CD4-positive, alpha-beta T cell treated with Interleukin-21 for 1 hour (primary cell): ENCODE measurements at places on chromosomes 6 and 20.

DNA sequence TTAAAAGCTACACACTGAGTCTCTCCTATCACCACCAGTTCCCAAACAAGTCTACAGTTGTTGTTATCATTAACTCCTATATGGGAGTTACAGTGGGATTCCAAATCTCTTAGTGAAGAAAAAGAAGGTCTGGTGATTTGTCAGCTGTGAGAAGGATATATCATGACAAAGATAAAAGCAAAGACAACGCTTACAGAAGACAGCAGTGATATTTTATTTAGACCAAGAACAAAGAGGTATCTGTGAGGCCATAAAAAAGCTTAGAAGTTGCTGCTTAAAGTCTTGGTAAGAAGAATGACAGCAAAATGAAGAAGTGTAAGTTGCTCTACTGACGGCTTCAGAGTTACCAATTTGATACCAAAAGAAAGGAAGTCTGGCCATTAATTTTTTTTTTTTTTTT is 47.2 kb downstream of the CHD6 start:
- no peak for DNase-seq

DNA sequence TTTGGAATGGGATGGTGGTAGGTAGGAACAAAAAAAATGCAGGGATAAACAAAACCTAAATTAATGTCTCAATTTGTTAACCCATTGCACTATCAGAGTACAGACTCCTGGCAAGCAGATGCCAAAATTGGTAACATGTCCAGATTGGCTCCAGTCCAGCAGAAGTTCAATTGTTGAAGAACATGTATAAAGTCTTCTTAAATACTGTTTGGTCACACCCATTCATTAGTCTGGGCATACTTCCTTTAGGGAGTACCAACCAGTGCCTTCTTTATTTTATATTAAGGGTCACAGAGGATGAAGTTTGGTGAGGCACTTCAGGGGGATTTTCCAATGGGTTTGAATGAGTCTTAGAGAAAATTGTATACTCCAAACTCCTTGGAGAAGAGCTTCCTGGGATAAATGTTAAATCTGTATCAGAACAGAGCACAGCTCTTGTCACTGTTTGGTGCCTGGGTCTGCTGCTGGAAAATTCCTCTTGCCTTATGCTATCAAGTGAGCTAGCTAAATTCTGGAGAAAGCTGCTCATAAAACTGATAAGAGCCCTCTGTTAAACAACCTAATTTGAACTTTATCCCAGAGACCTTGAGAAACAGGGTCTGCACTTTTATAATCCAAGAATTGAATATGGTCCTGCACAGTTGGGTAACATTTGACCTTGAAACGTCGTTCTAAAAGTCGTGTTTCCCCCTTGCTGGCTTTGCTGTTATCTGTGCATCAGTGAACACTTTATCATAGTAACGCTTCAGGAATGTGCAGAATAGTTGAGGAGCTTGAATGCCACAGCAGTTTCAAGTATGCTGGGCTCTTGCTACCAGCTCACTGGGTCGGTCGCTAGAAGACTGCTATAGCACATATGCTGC is 334.1 kb upstream of the CITED2 start:
- no peak for DNase-seq

- DNase-seq: no peak
Observed at GRCh38 chr20:43973671-43974450, 59.2 kb downstream of the TOX2 start.

GRCh38 chr6:42400061-42400760 is 51.5 kb downstream of the TRERF1 start:
- DNase-seq: no peak

GRCh38 chr6:113352029-113352801 is 504.9 kb upstream of the MARCKS start:
- DNase-seq: no peak

DNA sequence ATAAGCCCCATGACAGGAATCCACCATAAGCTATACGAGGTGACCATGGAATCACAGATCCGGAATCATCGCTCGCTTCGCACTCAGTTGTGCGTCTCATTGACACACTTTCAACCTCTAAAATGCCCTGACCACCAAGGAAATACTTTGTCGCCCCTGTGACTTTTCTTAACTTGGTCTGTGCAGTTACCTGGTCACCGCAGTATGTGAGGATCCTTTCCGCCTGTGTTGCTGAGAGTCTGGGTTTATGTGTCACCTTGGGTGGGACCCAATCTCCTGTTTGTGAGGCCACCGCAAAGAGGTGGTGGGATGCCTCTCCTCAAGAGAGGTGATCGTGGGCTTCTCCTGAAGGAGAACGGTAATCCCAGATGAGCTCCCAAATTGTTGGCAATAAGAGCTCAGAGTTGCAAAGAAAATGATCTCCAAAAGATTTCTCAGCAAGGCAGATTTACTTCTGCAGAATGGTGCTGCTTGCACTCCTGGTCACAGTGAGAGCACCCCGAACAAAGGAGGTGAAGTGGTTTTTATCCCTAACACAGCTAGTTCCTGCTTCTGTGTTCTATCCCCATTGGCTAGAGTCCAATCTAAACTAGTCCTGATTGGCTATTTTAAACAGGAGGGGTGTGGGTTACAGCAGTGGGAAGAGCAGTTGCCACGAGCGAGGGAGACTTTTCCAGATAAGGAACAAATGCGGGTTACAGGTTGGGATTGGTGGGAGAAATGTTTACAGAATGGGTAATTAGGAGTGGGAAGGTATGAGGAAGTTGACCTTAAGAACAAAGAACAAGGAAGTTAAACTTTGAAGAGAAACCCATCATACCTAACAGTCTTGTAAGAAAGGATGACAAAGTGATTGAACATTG is 9.1 kb upstream of the ZNFX1 start:
- DNase-seq: no peak

DNA sequence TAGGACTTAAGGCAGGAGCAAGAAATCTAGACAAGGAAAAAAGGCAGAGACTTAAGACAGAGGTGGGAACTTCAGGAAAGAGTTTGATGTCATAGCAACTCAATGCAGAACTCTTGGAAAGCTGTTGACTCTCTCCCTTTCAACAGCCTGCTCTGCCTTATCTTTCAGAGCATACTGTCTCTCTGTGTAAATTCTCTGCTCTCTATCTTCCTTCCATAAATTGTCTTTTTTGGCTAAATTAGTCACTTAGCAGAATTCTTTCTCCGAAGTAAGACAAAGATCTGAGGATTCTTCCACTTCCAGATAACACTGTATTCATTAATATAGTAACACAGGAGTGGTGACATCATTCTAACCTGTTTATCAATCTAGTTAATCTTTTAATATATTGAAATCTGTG is 80.2 kb downstream of the PLG start:
- no peak for DNase-seq

DNA sequence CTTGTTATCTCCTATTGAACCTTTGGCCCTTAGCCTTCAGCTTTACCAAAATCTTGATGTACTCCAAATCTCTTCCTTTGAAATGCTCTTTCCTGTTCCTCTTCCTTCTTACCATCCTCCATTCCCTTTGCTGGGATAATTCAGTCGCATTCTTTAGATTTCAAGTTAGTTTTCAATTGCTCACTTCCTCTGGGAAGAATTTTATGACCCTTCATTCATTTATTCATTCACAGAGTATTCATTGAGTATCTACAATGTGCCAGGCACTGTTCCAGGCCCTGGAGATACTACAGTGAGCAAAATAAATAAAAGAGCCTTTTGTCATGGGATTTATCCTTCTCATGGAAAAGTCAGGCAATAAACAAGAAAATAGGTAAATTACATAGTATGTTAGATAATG is 548.2 kb upstream of the FLRT3 start:
- DNase-seq: no peak

DNA sequence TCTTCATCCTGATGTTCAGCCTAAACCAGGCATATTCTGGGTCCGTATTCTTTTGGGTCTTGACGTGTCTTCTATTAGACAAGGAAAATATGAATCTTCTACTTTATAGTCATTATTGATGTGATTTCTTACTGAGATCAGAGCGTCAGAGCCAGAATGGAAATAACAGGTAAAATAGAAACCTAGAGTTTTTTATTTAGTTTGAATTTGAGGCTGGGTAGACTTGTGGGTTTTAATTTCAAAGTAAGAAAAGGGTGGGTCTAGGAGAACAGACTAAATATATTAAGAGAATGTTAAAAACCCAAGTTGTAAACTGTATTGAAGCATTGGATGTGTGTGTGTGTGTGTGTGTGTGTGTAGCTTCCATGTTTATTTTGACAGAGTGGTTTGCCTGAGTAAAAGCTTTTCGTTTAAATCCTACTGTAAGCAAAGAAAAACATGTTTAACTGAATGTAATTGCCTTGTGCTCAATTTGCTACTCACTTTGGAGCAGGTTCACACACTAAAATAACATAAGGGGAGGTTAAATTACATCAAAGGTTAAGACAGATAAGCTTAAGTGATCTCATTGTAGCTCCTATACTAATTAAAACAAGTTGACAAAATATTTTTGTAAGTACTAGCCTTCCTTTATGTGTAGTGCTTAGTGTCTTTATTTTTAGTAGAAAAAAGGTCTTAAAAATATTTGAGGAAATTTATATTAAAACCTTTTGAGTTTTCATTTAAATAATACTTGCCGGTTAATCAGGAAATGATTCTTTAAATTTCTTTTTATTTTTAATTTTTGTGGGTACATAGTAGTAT is 17.4 kb downstream of the HECA start:
- no peak for DNase-seq

DNA sequence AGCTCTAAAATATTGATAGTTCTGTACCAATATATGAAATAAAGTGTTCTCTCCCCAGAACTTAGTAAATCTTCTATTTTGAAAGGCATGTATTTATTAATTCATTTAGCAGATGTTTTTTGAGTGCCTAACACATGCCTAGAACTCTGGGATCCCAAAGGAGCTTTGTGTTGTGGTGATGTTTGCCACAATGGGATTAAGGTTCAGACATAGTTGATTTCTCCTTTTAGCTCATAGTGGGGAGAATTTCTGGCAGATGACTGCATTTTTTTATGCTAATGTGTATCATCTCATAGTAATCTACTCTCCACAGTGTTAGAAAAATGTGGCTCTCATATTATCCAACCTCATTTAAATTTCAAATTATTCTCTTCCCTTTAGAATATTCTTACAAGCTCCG is 21.7 kb downstream of the MYB start:
- no peak for DNase-seq

GRCh38 chr6:147117011-147117410 is 87.2 kb upstream of the STXBP5 start:
- no peak for DNase-seq

- peak; percentile 83 for DNase-seq
Observed at GRCh38 chr6:27687154-27688013, 214.5 kb upstream of the ZNF184 start.

GRCh38 chr20:43999848-44000247 is 85.2 kb downstream of the TOX2 start:
- no peak for DNase-seq

- peak; percentile 16 for DNase-seq
Observed at GRCh38 chr6:28597217-28597835, 71.6 kb downstream of the GPX5 start.

GRCh38 chr20:57993716-57994431 is 234.6 kb downstream of the ANKRD60 start:
- DNase-seq: no peak

DNA sequence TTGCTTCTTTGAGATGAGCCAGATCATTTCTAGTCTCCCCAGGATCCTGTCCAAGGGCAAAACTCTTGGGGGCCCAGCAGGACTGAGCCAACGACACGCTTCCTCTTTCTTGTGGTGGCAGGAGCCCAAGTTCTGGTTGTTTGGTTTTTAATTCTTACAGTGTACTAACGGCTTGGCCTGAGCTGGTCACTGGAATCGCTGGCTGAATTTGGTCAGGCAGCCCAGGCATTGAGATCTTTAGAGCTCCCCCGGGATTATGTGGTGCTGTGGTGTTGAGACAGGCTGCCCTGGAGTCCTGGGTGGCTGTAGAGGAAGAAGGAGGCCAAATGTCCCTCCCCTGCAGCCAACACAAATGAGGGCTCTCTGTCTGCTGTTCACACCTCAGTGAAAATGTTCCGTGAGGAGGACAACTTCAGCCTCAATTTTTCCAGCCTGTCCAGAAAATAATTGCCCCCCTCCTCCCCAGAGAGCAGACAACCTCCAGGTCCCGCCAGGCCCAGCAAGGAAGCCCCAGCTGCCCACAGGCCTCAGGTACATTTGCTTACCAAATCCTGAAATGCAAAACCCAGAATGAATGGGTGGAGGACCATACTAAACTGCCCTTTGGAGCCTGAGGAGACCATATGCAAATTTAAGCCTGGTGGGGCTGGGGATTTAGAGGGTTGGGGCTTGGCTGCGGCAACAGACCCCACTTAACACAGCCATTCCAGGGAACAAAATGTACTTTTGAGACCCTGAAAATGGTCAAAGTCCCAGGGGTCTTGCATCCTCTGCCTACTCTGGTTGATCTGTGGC is 23.6 kb downstream of the BNIP5 start:
- DNase-seq: no peak

- DNase-seq: no peak
Observed at GRCh38 chr6:145587334-145587733, 148.0 kb downstream of the EPM2A start.

- DNase-seq: no peak
Observed at GRCh38 chr6:40472353-40472752, 114.8 kb downstream of the LRFN2 start.
